ENCODE measurements at places on chromosomes 5 and 9. TPM values are rescaled to one million over a fixed set of nuclear protein-coding genes. Genes with fewer than 3 reads are reported as not detected.

- peak; percentile 26 for DNase-seq
Observed at GRCh38 chr9:109856785-109857184, 76.8 kb downstream of the PALM2AKAP2 start.

DNA sequence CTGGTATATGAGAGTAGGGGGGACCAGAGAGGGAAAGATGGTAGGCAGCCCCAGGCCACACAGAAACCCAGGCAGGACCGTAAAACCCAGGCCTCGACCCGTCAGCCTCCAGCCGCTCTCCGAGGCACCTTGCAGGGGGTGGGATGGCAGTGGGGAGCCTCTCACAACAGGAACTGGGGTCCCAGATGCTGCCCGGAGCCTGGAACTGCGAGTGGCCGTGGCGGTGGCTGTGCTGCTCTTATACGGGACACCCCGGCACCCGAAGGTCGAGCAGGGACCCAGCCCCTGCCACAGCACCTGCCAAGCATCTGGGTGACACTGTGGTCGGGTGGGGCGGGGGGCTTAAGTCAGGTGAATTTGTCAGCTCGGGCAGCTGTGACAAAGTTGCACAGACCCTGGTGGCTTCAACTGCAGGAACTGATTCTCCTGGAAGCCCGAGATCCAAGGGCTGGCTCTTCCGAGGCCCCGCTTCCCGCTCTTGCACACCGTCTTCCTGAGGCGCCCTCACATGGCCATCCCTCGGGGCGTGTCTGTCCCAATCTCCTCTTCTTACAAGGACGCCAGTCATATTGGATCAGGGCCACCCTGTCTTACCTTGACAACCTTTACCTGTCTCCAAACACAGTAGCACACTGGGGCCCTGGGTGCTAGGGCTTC lies 47.6 kb upstream of the EGFL7 start:
- no peak for DNase-seq

DNA sequence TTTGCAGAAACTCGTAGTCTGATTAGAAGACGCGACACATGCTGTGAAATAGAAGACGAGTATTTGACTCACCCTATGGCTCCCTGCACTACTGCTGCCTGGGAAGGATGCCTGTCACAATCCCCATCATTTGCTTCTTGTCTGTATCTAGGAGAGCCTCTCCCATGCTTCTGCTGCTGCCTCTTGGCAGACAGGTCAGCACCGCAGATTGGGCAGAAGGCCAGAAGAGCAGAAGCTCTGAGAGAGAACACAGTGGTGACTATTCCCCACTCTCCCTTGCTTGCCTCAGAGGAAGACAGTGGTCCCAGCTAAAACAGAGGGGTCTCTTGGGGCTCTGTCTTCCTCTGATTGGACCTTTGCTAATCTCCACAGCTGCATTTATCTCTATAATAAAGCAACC lies 84.0 kb upstream of the SMIM32 start:
- peak; percentile 46 for DNase-seq

GRCh38 chr5:135034963-135035677 lies 1.1 kb upstream of the PITX1 start:
- DNase-seq, result peak; percentile 12

- peak; percentile 45 for DNase-seq
Observed at GRCh38 chr9:2220036-2220435, 204.9 kb downstream of the SMARCA2 start.

GRCh38 chr5:180071531-180072255 lies at the start of gene RNF130:
RNF130 (minus strand) TSS chr5:180071759; CDS start chr5:180071702, 57 bp downstream.
- peak; percentile 88 for DNase-seq

- DNase-seq, result no peak
Observed at GRCh38 chr9:99348289-99348688, 126.2 kb downstream of the SEC61B start.

DNA sequence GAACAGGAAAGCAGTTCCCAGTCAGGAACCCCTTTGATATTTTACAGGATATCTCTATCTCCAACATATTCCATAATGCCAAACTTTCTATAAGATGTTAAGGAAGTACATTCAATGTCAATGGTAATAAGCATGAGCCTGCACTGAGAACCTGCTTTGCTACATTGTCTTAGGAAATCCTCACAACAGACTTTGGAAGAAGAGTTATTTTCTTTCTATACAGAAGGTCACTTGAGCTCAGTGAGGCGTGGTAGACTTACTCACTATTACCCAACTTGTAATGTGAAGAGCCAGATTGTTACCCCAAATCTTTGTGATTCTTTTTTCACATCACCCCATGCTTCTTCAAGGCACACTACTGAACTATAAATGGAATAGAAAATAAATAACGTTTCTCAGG lies 435.9 kb downstream of the DNAH5 start:
- DNase-seq, result no peak

DNA sequence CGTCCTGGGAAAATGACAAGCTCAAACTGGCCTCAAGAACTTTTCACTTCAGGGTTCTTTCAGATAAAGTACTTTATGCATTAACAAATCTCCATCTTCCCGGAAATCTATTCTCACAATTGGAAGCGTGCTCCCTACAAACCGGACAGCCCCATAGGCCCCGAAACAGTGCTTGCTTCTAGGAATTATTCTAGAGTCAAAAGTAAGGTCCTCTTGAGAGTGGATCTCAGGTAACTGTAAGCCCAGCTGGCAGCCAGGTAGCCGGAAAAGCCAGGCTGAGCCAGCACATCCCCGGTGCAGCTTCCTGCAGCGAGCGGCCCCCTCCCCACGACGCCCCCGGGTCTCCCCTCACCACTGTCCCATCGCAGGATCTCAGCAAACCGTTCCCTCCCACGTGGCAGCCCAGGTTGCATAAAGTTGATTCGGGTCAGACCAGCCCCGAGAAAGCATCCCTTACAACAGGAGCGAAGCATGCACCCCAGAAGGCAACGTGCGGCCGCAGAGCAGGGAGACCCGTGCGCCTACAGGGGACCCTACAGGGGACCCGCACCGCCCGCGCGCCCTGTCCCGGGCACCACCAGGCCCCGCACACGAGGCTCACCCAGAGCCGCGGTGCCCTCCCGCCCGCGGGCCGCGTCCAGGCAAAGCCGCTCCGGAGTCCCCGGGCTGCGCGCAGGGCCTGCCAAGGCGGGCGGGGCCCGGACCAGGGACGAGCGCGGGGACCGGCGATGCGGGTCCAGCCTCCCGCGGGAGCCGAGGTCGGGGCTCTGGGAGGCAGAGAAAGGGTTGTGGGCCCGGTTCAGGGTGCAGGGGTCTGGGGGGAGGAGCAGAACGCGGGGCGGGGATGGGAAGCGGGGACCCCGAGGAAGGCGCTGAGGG lies 920 bp downstream of the LPCAT1 start:
- peak; percentile 20 for DNase-seq

DNA sequence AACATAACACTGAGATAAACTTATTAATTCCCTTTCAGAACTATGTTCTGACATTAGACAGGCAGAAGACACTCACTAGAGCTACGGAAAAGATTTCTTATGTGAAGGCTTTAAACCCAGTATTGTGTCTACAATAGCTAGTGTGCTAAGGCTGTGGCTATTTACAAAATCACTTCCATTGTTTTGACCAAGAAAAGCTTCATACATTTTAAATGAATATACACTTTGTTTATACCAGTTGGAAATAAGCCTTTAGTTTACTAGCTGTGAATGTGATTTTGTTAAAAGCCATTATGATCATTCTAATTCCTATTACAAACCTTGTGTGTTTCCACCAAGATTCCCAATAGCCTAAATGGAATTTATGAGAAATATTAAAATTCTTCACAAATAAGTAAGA lies 83.0 kb downstream of the AGTPBP1 start:
- DNase-seq, result no peak

- peak; percentile 10 for DNase-seq
Observed at GRCh38 chr5:95283761-95284571, 928 bp downstream of the MCTP1 start.

DNA sequence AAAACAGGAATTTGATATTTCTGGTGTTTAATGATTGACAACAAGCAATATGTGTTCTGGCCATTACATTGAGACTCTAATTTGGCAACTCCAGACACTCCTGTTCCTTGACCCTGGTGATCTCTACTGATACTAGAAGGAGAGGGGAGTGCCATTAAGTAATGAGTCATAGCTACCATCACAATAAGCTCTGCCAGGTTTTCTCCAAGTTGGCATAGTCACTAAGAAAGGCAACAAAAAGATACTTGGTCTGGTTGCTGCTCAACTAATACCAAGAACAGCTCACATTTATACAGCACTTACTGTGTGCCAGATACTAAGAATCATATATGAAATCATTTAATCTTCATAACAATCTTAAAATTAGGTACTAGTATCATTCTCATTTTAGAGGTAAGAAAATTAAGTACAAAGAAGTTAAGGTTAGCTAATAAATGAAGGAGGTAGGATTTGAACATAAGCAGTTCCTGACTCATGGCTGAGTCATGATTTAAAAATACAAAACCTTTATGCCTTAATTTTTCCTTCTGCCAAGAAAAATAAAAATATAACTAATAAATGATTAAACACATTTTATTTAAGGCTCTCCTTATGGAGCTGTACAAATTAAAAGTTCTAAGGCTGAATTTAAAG lies 19.9 kb upstream of the PRXL2C start:
- peak; percentile 94 for DNase-seq

DNA sequence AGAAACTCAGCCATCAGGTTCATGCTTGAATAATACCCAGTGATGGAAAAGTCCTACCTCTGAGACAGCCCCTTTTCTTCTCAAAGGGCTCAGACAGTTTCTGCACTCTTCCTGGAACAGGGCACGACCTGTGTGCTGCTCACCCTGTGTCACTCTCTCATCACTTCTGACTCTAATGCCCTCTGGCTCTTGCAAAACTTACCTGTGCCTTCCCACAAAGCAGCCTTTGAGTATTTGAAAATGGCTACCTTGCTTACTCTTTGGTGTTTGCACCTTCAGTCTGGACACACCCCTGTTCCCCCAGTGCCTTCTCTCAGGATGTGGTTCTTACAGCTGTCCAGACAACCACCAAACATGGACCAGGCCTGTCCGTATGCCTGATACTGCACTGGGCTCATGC lies 171.4 kb downstream of the GRIA1 start:
- DNase-seq, result no peak

DNA sequence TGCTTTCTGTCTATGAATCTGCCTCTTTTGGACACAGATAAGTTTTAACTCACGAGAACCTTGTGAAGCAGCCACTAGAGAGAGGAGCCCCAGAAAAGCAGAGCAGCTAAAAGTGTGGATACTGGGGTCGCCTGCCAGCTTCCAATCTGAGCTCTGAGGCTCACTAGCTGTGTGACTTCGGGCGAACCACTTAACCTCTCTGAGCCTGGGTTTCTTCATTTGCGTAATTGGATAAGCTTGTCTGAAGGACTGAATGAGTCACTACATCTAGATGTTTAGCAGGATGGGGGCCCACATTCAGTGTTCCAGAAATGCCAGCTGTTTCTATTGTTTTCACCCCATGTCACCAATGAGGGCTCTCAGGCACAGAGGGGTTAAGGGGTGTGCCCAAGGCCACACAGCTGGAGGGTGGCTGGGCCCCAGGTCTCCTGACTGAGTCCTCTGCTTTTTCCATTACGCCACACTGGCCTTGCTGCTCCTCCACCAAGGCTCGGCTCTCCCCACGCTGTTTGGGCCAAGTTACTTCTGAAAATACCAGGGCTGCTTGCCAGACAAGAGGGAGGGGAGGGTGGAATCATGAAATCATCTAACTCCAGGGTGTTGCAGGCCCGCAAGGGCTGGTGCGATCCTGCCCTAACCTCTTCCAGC lies 36.2 kb downstream of the SH3PXD2B start:
- peak; percentile 89 for DNase-seq

GRCh38 chr5:135398160-135398854 lies 724 bp downstream of the MACROH2A1 start:
- peak; percentile 46 for DNase-seq

- no peak for DNase-seq
Observed at GRCh38 chr9:110334183-110334582, 3.5 kb downstream of the TXNDC8 start.

DNA sequence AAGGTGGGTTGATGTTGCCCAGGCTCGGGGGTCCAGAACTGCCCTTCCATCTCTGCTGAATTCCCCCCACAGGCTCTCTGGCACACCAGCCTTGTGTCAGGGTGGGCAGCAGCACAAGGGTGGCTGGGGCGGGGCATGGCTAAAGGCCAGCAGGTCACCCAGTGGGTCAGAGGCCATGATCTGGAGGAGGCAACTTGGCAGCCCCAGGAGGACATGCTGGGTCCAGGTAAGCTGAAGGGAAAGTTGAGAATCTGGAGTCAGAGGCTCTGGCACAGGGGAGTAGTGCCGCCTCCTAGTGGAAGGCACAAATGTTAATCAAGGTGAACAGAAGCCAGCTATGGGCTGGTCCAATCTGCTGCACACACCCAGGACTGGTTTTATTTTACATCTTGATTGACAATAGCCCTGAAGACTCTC lies 6.2 kb downstream of the TMEM8B start:
- DNase-seq, result no peak

GRCh38 chr5:154223320-154223719 lies 32.8 kb downstream of the GALNT10 start:
- no peak for DNase-seq

DNA sequence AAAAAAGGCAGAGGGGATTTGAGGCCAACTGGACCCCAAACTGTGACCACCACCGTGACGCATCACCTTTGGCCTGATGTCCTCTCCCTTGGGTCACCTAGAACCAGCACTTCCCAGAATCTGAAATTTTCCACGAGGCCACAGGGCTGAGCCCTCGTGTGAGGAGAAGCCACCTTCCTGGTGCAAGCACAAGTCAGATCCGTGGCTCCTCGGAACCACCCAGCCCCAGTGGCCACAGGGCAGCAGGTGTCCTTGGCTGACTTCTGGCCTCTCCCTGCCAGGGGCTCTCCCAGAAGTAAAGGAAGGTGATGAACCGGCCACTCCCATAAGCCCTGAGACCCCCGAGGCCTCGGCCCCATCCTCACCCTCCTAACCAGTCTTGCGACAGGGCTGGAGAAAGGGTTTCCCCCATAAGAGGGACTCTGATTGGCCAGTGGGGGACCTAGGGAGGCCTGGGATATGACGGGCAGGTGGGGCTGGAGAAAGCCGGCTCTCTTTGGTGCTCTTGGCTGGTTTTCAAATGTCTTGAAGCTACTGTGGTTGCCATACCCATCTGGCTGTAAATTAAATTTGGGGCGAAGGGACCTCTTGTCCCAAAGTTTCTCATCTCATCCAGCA lies 20.9 kb upstream of the HMCN2 start:
- DNase-seq, result no peak

DNA sequence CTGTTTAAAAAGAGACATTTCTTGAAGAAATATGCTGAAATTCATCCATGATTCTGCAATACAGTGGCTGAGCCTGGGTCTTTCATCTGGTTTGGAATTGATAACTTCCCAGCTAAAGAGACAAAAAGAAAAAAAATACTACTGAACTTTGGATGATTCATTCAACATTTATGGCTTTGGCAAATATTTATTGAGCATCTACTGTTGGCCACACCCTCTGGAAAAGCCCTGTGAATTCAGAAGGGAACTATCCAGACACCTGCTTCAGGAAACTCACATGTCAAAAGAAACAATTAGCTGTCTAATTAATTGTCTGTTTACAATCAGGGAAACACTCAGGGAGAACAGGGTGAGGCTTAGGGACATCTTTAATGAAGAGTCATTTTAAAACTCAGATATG lies 17.8 kb upstream of the ZNF622 start:
- no peak for DNase-seq

The EQTN gene
- not detected for total RNA-seq

The PCDHGA6 gene
- 0.07 TPM for total RNA-seq

The ZNF354B gene
- 3.0 TPM for total RNA-seq

The NCS1 gene
- 30.0 TPM for total RNA-seq

The CHSY3 gene
- total RNA-seq, result 0.02 TPM

The FAM153A gene
- total RNA-seq, result not detected

The PCDHB3 gene
- 8.0 TPM for total RNA-seq

The WDR38 gene
- not detected for total RNA-seq

The PCDHGB5 gene
- not detected for total RNA-seq

The PAEP gene
- not detected for total RNA-seq

The PCSK1 gene
- total RNA-seq, result 1.5 TPM

The NUP214 gene
- total RNA-seq, result 22.7 TPM

The SCGB3A2 gene
- not detected for total RNA-seq

The AJM1 gene
- 0.15 TPM for total RNA-seq

The PRLR gene
- total RNA-seq, result 0.96 TPM

The STXBP1 gene
- total RNA-seq, result 15.0 TPM
